ENCODE measurements at places on chromosomes 5 and 9. TPM values are rescaled to one million over a fixed set of nuclear protein-coding genes. Genes with fewer than 3 reads are reported as not detected.

Gene MEIKIN
- not detected for polyA plus RNA-seq

Gene MAMDC2
- 8.6 TPM for polyA plus RNA-seq

Gene PPP3R2
- not detected for polyA plus RNA-seq

Gene CDC20B
- polyA plus RNA-seq, result not detected

Gene IL13
- not detected for polyA plus RNA-seq

Measured in muscle of arm (tissue), 14 donors.